CD4-positive, alpha-beta T cell treated with Interleukin-6 at 100 ng/mL for 8 hours (primary cell): ENCODE measurements at places on chromosomes 2 and 18.

- DNase-seq, result no peak
Measured at GRCh38 chr2:8568543-8569302, 113.1 kb upstream of the ID2 start.

GRCh38 chr2:29742656-29743055 lies 178.7 kb downstream of the ALK start:
- no peak for DNase-seq

- no peak for DNase-seq
Measured at GRCh38 chr2:240791821-240792628, 28.0 kb downstream of the KIF1A start.

GRCh38 chr18:74532511-74533025 lies 1.7 kb upstream of the CNDP1 start:
- no peak for DNase-seq

GRCh38 chr18:32846896-32847295 lies 74.1 kb upstream of the KLHL14 start:
- DNase-seq, result no peak

GRCh38 chr18:10424585-10425307 lies 29.7 kb upstream of the APCDD1 start:
- no peak for DNase-seq
